ENCODE measurements at places on chromosomes 4 and X.
A peak's percentile ranks its signal among the peaks of the same experiment; 100 is the strongest.

DNA sequence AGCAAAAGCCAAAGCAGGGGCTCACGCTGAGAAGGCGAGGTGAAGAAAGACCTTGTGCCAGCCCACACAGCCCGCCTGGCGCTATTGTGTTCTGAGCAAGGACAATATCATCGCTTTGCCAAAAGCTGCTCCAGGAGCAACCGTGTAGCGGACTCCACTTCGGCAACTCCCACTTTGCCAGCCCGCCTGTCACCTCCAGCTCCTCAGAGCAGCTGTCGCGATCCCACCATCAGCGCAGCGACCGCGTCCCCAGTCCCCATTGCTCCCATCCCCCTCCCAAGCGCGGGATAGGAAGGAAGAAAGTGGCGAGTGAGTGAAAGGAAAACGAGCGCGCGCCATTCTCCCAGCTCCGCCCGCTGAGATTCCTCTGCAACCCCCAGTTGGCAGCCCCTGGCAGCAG, 759 bp downstream of the ZC4H2 start:
- peak; percentile 50 for DNase-seq

GRCh38 chr4:82644734-82645126, 82.9 kb upstream of the TMEM150C start:
- DNase-seq: no peak

DNA sequence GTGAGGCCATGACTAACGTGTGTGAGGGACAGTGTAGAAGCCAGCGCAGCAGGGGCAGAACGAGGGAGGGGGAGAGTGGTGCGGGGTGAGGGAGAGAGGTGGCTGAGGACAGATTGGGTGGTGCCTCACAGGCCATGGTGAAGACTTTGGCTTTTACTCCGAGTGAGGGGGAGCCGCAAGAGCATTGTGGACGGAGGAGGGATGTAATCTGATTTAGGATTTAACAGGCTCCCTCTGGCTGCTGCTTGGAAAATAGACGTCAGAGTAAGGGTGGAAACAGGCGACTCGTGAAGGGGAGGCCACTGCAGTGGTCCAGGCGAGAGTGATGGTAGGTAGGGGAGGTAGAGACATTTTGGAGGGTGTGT, 13.0 kb downstream of the PPP1R3F start:
- DNase-seq: peak; percentile 38

- no peak for DNase-seq
These were observed 113.2 kb upstream of the LSM6 start for GRCh38 chr4:146062340-146062739.

DNA sequence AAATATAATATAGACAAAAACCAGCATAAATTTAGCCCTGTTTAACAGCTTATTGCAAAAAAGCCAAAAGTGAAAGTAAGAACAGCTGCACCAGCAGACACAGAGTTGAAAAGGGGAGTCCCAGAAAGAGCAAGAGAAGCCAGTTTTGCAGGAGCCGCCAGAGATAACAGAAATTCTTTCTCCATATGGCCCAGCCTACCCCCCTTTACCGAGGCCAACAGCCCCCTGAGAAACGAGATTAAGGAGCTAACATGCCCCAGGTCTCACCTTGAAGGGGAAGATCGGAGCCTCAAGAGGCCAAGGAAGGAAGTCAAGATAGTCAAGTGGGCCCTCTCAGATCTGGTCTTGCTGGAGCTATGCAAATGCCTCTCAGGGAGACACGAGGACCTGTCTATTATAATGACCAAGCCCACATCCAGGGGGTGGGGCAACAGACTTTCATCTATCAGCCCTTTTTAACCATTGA, 4.8 kb downstream of the ACOX3 start:
- DNase-seq: peak; percentile 36

GRCh38 chr4:80192937-80193336, 4.4 kb upstream of the PRDM8 start:
- no peak for DNase-seq

- DNase-seq: no peak
These were observed 277.6 kb downstream of the GASK1B start for GRCh38 chr4:157895205-157895604.

DNA sequence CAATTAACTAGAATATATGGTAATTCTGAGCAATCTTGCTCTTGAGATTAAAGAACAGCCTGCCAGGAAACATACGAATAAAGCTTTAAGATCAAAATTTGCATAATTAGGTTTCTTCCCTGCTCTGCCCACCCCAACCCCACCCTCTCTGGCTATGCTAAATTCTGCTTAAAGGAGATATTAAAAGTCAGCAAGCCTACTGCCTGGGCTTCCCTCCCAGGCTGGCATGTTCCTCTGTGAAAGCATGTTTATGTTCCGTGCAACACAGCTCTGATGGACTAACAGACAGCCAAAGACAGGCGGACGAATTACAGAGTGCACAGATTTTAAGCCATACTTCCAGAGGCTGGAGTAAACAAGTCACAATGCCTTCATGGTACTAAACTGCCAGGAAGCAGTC, 28.4 kb downstream of the CD99L2 start:
- DNase-seq: no peak

- no peak for DNase-seq
These were observed 22.6 kb downstream of the HAUS3 start for GRCh38 chr4:2219233-2219760.

DNA sequence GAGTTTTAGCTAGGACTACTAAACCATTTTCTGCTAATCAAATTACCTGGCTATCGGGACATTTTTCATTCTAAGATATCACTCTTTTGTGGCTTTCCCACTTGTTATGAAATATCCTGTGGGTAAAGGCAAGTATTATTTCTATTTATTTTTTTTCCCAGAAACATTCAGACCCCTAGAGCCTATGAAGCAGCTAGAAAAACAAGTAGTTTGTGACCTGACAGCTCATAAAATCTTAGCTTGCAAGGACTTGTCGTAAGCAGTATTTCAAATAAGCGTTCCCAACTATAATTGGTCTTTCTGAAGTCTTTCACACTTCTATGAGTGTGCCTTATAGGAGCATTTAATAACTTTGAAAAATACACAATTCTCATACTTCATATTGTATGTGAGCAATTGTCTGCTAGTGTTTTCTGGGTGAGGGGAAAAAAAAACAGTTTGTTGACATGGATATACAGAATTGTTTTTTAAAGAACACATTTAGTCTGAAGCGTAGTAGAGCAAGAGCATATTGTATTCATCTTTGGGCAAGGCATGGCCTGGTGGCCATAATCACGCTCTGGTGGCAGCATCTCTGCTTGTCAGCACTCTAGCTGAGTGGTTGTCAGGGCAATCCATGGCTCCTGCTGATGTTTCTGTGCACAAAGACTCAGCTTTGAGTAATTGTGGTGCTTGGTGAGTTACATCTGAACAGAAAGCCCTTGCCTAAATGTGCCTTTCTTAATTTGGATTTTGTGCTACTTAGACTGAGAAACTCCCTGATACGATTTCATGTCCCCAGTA, 2.6 kb downstream of the MCUB start:
- DNase-seq: no peak

GRCh38 chr4:40856840-40857362, 107.1 kb downstream of the NSUN7 start:
- DNase-seq: peak; percentile 87

- DNase-seq: peak; percentile 35
These were observed 14.9 kb upstream of the PORCN start for GRCh38 chrX:48493890-48494364.

- DNase-seq: no peak
These were observed 349.6 kb downstream of the KCTD8 start for GRCh38 chr4:44098973-44099372.

DNA sequence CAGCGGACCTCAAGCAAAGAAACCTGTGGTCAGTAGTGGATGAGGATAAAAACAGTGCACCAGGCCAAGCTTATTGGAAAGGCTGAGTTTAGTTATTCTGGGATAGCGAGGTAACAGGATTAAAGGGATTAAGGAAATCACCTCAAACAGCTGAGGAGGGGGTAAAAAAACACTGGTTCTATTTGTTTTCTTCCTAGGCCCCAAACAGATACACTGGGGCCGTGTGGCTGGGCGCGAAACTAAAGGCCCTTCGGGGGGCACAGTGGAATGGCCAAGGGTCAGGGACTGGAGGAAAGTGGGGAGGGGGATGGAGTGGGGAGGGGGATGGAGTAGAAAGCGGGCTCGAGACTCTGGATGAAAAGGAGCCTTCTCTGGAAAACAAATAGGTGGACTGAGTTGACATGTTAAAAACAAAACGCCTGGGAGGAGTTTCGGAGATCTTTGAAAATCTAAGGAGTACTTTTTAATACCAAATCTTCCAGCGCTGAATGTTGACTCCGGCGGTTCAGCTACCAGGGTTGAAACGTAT, 2.9 kb downstream of the SOX3 start:
- no peak for DNase-seq

DNA sequence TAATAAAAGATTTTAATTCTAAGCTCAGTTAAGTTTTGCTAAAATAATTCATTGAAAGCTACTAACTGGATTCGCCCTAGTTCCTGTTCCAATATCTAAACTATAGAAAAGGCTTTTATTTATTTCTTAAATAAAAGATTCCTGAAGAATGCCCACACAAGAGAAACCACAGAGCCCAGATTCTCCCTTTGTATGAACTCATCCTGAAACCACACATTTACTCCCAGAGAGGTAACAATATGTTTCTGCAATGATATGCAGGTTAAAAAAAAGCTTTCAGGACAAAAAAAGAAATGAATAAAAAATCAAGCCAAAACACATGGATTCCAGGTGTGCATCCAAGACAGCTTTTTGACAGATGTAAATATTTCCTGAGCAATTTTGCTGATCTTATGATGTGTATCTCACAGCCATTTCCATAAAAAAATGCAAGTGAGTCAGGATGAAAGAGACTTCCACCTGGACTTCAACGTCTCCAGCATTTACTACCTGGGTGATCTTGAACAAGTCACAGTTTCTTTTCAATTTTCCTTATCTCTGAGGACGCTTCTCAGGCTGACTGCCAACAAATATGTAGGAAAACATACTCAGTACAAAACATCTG, 234.4 kb upstream of the FAT1 start:
- no peak for DNase-seq

DNA sequence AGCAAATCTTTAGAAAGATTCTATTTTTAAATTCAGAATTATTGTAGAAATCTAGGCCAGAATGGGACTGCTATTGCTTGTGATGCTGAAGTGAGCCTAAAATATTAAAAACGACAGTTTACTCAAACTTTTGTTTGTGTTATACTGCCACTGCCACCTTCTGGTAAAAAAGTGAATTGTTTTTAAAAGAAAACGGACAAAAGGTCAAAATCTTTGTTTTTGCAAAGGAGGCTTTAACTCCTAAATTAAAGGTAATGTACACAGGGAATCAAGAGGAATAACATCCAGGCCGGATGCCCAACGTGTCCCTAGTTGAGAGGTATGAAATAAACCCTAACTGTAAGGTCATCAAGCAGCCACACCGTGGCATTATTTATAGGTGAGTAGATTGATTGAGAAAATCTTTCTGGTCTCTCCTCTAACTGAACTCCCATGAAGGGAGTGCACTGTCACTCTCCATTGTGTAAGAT, 338.3 kb upstream of the GALNT7 start:
- DNase-seq: peak; percentile 62

DNA sequence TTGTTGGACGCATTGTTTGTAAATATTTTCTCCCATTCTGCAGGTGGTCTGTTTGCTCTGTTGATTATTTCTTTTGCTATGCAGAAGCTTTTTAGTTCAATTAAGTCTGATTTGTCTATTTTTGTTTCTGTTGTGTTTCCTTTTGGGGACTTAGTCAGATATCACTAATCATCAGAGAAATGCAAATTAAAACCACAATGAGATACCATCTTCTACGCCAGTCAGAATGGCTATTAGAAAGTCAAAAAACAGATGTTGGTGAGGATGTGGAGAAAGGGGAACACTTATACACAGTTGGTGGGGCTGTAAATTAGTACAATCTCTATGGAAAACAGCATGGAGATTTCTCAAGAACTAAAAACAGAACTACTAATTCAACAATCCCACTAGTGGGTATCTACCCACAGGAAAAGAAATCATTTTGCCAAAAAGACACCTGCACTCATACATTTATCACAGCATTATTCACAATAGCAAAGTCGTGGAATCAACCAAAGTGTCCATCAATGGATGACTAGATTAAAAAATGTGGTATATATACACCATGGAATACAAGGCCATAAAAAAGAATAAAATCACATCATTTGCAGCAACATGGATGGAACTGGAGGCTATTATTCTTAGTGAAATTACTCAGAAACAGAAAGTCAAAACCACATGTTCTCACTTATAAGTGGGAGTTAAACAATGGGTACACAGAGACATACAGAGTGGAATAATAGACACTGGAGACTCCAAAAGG, 8.1 kb downstream of the COQ2 start:
- DNase-seq: no peak

DNA sequence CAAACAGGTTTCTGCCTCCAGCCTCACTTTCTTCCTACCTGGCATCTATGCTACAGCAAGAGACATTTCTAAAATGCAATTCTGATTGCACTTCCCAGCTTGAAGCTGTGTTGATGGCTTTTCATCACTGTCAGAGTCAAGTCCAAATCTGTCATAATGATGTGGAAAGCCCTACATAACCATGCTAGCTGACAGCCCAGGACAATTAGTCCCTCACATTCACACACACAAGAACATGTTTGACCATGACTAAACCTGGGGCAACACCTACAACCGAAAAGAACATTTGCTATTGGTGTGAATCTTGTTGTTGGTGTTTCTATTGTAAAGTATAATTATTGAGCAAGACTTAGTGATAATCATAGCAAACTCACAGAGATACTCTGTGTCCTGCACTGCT, 58.2 kb downstream of the PPM1K start:
- no peak for DNase-seq

DNA sequence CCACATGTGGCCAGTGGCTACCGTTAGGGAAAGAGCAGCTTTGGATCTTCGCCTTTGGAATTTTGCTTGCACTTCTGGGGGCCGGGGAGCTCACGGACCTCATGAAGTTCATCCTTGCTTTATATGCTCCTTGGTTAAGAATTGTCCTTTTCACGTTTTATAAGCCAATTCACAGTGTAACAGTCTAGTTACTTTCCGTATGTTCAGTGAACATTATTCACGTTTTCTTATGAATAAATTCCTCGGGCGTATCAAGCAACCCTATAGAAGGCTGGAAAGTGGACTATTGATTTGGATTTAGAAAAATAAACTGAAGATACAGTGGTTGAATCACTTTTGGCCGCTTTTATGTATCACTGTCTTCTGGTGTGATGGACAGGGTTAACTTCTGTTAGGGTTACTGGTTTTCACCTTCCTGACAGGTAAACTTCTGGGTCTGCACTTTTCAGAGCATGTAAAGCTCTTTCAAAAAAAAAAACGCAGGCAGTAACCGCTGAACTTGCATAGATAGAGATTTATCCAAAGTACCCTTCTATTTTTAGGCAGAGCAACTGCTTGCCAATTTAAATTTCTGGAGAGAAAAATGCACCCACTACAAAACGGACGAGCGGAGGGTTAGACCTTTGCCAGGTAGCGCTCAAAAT, 569 bp upstream of the PDLIM5 start:
- no peak for DNase-seq

- no peak for DNase-seq
These were observed 2.5 kb downstream of the BDH2 start for GRCh38 chr4:103097112-103097511.

Measured in tongue (tissue), 3 donors.